ENCODE measurements at places on chromosomes 11 and 22. TPM values are rescaled to one million over a fixed set of nuclear protein-coding genes. Genes with fewer than 3 reads are reported as not detected.

MPZL2 gene
- total RNA-seq: 80.0 TPM

CTSW gene
- total RNA-seq: not detected

FJX1 gene
- 0.64 TPM for total RNA-seq

UCP2 gene
- 42.4 TPM for total RNA-seq

CCDC87 gene
- total RNA-seq: 0.32 TPM

C11orf52 gene
- 9.1 TPM for total RNA-seq

CCDC188 gene
- total RNA-seq: 0.41 TPM

PLA2G6 gene
- total RNA-seq: 108 TPM

OR5B21 gene
- total RNA-seq: not detected

DNA sequence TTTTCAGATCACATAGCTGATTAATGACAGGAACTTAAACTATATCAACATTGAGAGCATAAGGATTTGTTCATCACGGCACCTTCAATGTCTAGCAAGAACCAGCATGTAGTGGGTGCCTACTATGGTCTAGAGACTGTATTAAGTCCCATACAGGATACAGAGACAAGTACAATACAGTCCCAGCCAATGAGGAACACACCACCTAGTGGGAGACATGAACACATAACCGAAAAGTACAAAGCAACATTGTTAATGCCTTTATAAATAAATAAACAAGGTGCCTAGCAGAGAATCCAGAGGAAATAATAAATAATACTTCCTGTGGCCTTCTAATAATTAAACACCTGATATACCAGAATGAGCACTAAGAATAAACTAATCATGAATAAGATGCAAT is 87.7 kb upstream of the OPCML start:
- no peak for DNase-seq

DNA sequence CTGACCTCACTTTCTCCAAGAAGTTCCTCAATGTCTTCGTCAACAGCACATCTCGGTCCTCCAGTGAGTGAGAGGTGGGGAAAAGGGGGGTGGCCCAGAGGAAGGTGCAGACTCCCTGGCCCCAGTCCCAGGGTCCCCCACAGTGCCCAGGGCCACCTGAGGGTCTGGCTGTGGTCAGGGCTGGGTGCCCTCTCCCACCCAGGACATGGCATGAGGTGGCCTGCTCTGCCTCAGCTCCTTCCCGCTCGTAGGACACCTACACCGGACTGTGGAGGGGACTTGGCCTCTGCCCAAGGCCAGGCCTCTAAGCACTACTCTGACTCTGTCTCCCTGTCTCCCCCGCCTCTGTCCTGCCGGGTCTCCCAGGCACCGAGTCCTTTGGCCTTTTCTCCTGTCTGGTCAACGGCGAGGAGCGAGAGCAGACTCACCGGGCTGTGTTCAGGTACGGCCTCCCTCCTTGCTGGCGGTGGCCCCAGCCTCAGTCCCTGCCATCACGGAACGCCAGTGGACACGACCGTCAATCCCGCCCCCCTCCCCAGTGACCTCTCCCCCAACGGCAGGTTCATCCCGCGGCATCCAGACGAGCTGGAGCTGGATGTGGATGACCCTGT is 4.5 kb downstream of the MAPK8IP2 start:
- no peak for DNase-seq

- no peak for DNase-seq
Measured at GRCh38 chr11:121801394-121801748, 314.6 kb downstream of the BLID start.

- peak; percentile 92 for DNase-seq
Measured at GRCh38 chr11:1060852-1061616, 13.6 kb upstream of the MUC2 start.

DNA sequence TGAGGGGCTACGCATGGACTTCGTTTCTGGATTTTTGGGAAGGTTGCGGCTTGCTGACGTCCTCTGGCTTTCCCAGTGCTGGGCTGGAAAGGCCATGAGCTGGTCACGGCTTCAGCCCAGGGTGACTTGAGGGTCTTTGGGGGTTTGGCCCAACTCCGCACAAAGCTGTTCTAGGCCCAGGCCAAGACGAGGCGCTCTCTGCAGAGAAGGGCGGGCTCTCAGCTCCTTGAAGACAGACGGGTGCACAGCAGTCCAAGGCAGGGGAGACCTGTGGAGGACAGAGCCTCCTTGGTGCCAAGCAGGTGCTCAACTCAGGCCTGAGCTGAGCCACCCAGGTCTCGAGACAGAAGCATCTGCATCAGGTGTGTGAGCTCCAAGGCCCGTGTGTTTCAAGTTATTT is 1003.7 kb downstream of the BRD1 start:
- no peak for DNase-seq

DNA sequence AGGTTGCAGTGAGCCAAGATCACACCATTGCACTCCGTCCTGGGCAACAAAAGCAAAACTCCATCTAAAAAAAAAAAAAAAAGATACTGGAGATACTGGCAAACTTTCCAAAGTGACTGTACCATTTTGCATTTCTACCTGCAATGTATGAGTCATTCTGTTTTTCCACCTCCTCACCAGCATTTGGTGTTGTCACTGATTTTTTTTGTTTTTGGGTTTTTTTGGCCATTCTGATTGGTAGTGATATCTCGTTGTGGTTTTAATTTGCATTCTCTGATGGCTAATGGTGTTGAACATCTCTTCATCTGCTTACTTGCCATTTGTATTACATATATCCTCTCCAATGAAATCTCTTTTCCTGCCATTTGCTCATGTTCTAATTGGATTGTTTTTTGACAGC is 12.0 kb upstream of the RBX1 start:
- DNase-seq: no peak

GRCh38 chr11:101445761-101446160 is 138.0 kb downstream of the TRPC6 start:
- no peak for DNase-seq

GRCh38 chr11:115965767-115966504 is 461.7 kb upstream of the CADM1 start:
- no peak for DNase-seq

DNA sequence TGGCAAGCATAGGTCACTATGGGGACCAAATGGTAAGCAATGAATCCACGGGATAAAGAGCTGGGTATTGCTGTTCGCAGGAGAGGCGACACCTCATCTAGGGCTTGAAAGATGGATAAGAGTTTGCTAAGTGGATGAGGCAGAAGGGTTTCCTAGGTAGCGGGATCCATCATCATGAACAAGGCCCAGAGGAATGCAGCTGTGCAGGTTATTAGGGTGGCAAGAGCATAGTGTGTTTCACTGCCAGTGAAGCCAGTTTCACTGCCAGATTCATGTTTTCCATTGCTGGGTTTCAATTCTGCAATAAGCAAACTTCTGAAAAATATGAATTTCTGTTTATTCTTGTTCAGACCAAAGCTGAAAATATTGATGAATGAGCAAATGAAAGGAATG is 27.2 kb downstream of the WEE1 start:
- DNase-seq: no peak

- DNase-seq: no peak
Measured at GRCh38 chr11:15941206-15941770, 415.1 kb downstream of the SOX6 start.
